ENCODE measurements at places on chromosomes 2 and 18. TPM values are rescaled to one million over a fixed set of nuclear protein-coding genes. Genes with fewer than 3 reads are reported as not detected.

OBSL1 gene
- 53.4 TPM for total RNA-seq

FMNL2 gene
- total RNA-seq = 41.7 TPM

PLA2R1 gene
- 1.1 TPM for total RNA-seq

PSTPIP2 gene
- total RNA-seq = 7.8 TPM

CDH2 gene
- 162 TPM for total RNA-seq

GDF7 gene
- total RNA-seq = 11.2 TPM

PLGLB1 gene
- total RNA-seq = 1.1 TPM

TCF4 gene
- total RNA-seq = 175 TPM

CRYBA2 gene
- not detected for total RNA-seq

- no peak for DNase-seq
Observed at GRCh38 chr2:3956406-3956805, 253.0 kb downstream of the DCDC2C start.

GRCh38 chr2:133492719-133493380 is 75.4 kb downstream of the NCKAP5 start:
- no peak for DNase-seq

DNA sequence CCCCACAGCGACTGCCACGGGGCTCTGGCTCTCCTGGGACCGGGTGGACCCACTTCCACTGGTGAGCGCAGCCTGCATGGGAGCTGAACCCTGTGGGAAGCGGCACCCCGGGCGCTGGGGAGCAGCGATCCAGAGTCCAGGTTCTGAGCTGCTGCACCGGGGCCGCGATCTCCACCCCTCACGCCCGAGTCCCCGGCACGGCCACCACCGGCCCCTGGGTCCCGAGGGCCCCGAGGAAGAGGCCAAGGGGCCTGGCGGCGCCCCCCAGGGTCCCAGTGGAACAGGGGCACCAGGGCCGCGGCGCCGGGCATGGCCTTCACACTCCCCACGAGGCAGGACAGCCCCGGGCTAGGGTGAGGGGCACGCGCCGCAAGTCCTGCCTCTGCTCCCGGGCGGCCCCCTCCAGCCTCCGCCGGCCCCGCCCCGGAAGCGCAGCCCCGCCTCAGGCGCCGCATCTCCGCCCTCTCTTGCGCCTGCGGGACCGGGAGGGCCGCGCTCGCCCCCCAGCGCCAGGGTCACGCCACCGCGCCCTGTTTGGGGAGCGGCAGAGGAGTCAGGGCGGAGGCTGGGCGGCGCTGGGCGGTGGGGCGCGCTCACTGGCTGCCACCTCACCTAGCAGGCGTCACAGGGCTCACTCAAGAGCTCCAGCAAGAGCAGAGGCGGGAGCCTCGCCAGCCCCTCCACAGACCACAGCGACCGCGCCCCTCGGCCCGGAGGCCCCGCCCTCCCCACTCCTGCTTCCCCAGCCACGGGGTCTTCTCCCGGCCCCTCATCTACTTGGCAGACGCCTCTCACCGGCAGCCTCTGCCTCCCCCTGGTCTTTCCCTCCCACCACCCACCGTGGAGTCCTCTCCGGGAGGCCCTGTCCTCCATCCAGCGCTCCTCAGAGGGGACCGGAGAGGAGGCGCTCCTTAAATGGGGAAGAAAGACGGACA is 26.8 kb downstream of the THAP4 start:
- DNase-seq = peak; percentile 90

- no peak for DNase-seq
Observed at GRCh38 chr2:10330700-10331026, 28.0 kb downstream of the HPCAL1 start.

DNA sequence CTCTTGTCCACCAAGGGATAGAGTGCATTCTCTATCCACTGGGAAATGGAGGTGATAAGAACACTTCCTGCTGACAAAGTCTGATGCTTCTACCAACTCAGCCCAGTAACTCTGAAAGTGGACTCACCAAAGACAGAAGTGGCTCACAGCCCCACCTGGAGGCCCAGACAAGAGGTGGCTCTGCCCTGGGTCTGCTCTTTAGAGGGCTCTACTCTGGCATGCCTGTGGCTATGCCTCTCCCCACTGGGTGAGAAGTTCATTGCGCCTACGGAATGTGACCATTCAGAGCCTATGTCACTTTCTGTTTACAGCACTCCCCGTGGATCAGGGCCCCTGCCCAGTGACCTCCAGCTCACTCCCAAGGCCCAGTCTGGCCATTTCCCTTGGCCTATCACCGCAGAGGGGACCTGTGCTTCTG is 13.5 kb upstream of the XDH start:
- DNase-seq = no peak

- DNase-seq = no peak
Observed at GRCh38 chr2:21310493-21310892, 186.7 kb downstream of the TDRD15 start.

DNA sequence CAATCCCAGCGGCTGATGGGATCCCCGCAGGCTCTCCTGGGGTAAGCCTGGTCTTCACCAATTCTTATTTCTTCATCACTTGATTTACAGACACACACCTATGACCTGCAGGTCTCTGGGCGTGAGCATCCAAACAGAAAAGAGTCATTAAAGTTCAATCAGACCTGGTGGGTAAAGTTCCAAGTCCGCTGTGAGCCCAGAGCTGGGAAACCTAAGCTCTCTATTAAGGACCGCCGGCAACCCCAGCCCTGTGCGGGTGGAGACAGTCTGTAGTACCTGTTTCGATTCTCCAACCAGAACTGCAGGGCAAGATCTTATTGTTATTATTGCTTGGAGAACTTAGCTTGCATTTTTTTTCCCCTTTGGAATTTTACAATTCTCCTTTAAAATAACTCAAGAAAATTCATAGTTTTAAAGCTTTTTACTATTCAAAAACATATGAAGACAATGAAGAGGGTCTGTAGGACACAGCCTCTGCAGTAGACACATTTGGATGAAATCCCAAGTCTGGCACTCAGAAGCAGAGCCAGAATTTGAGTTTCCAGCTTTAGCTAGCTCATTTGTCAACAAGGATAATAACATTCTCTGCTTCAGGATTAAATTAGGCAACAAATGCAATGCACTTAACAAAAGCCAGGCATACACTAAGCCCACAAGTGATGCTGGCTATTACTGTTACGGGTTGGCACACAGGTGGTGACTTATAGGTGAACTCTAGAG is 376.4 kb downstream of the INSIG2 start:
- no peak for DNase-seq

Measured in endothelial cell (in vitro differentiated cells).